ENCODE measurements at places on chromosomes 6 and 20.

- no peak for DNase-seq
Measured at GRCh38 chr20:40493071-40493470, 196.0 kb downstream of the MAFB start.

- DNase-seq = no peak
Measured at GRCh38 chr6:16504609-16505008, 256.7 kb downstream of the ATXN1 start.

DNA sequence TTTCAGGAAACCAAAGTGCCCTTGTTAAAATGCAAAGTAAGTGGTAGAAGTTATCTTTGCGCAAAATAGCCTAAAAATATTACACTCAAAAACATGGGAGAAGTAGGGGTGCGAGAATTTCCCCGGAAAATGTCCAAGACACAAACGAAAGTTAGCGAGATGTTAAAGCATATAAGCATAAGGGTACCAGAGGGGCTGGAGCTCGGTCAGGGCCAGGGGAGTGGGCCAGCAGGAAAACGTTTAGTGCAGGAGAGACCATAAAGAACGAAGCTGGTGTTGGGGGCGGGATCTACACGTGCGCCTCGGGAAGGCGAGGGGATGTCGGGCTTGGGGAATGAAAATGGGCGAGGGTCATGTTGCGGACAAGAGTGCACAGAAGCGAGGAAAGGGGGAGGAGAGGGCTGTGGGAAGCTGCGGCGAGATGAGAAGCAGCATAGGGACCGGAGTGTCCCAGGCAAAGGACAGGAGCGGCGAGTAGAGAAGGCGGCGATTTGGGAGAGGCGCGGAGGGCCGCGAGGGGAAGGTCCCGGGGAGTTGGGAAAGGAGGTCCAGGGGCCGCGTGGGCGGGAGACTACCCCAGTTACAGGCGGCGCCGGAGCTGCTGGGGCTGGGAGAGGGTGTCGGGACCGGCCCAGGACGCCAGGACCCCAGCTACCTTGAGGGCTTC is 600 bp downstream of the XPO5 start:
- no peak for DNase-seq

GRCh38 chr6:135182071-135183001 is 1.2 kb downstream of the MYB start:
- no peak for DNase-seq

DNA sequence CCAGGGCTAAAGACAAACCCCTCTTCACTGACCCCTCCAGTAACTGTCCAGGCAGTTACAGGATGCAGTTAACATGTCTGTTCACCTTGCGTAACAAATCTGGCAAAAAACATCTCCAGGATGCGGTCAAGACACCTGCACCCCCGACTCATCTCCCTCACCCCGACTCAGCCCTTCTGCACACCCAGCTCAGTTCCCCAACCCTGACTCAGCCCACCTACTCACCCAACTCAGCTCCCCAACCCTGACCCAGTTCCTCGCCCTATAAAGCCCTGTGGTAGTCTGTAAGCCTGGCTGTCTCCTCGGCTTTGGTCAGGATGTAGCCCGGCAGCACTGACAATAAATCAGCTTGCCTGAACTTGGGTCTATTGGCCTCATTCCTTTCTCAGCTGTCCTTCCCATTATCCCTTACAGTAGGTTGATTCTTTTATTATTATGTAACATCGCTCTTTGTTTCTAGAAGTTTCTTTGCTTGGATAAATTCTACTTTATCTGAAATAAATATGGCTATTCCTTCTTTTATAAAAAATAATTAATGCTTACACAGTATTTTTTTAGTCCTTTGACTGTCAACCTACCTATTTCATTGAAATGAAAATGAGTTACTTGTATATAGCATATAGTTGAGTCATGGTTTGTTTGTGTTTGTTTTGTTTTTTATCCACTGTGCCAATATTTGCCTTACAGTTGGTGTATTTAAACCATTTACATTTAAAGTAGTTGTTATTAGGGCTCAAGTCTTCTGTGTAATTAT is 12.9 kb upstream of the ADTRP start:
- no peak for DNase-seq

DNA sequence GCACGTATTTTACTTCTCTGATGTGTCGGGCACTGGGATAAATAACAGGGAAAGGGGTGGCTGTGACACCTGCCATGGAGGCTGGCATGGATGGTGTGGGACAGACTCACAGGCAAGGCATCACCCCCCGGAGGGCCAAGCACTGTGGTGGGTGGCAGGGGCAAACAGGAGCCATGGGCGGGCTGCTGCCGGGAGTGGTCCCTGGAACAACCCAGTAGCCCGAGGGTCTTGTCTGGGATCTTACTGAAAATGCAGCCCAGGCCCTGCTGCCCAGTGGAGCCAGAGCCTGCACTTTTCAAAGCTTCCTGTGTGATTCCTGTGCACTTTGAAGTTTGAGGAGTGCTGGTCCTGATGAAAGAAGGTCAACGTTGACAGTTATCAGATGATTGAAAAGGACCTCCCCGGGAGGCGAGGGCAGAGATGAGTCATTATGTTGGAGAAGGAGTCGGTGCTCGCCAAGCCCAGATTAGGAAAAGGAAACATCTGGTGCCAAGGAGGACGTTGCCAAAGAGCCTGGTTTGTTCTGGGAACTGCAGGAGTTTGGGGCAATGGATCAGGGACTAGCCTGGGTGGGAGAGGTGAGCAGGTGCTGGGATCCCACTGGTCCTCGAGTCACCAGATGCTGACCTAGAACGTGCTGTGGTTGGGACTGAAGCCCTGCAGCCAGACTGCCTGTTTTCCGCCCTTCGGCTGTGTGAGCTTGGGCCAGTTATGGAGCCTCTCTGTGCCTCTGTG is 130.0 kb upstream of the GGTLC1 start:
- no peak for DNase-seq

Data from HFF-Myc (cell line).